ENCODE measurements at places on chromosomes 1 and 21. TPM values are rescaled to one million over a fixed set of nuclear protein-coding genes. Genes with fewer than 3 reads are reported as not detected.

The SLC30A2 gene
- polyA plus RNA-seq: 1.0 TPM

The SLC16A4 gene
- 17.4 TPM for polyA plus RNA-seq

The HTR6 gene
- polyA plus RNA-seq: 0.21 TPM

The DYRK3 gene
- polyA plus RNA-seq: 143 TPM

Data from testis (tissue), 5 donors.